ENCODE measurements at places on chromosomes 4 and X.

DNA sequence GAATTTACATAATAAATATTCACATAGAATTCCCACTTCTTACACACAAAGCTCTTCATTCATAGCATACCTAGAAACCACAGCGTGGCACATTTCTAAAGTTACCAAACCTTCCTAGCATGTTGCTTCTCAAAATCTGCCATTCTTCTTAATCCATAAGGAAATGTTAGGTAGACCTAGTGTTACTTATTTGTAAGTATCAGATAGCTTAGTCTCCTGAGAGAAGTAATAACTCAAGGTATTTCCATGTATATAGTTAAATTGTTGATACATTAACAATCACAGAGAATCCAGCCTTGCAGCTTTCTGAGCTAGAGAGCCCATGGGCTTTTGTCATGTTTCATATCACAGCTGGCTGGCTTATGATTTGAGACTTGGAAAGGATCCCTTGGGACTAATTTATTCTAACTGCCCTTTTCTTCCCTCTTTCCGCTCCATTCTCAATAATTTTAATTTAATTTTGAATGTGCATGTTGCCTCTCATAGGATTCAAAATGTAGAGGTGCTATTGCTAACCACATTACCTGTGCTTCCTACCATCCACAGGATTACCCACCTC is 17.6 kb downstream of the SH3RF1 start:
- no peak for DNase-seq

DNA sequence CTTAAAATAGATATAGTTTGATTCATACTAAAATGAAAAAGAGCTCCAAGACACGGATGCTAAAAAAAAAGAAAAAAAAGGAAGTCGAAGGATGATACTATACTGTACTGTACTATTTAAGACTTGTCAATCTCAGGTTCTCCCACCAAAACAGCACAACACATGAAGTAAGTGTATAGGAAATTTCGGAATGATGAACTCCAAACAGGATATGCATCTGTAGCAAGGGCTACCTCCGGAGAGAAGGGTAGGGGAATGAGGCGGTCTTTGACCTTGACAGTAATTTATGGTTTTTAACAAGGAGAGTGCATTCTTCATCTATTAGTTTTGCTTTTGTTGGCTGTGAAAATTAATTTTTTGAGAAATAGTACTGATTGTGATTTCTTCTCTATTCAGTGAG is 541 bp upstream of the FIP1L1 start:
- no peak for DNase-seq

DNA sequence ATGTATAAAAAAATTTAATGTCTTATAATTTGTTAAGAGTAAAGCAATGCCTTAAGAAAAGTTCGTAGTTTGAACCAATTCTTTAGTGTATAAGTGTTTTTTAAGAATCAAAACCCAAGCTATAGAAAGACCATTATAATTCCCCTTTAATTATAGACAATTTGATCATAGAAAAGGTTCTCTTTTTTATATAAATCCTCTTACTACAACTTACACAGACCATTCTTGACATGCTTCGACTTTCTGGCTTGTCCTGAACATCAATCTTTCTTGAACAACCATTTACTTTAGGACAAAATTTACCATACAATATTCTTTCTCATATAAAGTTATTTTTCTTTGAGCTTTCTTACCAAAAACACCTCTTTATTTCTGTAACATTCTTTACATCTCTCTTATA is 330.5 kb upstream of the SPANXN1 start:
- DNase-seq: no peak

DNA sequence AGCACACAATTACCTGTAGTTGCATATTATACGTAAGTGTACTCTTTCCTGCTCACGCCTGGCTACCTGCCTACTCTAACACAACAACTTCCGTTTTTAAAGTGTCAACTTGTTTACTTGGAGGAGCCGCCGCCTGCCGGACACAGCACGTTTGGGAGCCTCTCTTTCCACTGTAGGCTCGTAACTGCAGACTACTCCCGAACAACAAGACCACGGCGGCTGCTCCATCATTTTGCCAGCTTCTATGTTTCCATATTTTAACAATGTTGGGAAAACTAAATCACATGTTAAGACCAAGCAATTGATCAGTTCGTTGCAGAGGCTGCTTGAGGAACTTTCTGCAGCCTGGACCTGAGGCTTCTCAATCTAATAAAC is 841 bp downstream of the MTNR1A start:
- DNase-seq: no peak

DNA sequence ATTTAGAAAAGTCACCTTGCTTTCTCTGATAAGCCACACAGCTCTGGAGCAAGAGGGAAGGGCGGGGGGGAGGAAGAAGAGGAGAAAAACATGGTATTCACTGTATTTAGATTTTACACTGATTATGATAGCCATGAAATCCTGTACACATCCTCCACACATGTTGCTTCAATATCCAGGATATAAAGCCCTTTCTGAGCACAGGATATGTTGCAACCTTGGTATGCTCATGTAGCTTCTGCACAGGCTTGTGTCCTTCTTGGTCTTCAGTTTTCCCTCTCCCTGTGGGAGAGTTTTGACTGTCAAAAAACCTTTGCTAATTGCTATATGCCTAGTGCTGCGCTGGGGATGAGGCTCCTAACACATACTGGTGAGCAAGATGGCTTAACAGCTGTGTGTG is 61.9 kb upstream of the DAPP1 start:
- no peak for DNase-seq

- no peak for DNase-seq
These were observed 52.5 kb downstream of the SNX25 start for GRCh38 chr4:185261946-185262345.

- no peak for DNase-seq
These were observed 163.4 kb downstream of the PDGFRA start for GRCh38 chr4:54392479-54392878.

- no peak for DNase-seq
These were observed 41.1 kb upstream of the STIM2 start for GRCh38 chr4:26819478-26820095.

DNA sequence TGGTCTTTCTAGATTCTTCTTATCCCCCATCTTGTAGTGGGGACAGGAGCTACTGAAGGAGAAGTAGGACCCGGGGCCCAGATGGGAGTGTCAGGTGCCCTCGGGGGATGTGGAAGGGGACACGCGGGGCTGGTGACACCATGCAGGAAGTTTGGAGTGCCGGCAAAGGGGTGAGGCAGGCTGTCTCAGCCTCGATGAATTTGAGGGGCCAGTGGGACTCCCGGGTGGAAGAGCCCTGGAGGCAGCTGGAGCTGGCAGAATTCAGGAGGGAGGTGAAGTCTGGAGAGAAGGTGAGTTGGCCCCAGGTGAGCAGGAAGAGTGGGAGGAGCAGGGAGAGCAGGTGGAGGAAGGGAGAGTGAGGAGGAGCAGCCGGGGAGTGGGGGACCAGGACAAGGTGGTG is 101.7 kb downstream of the CPZ start:
- no peak for DNase-seq

- DNase-seq: no peak
These were observed 102.3 kb downstream of the ANKRD50 start for GRCh38 chr4:124610211-124610610.

DNA sequence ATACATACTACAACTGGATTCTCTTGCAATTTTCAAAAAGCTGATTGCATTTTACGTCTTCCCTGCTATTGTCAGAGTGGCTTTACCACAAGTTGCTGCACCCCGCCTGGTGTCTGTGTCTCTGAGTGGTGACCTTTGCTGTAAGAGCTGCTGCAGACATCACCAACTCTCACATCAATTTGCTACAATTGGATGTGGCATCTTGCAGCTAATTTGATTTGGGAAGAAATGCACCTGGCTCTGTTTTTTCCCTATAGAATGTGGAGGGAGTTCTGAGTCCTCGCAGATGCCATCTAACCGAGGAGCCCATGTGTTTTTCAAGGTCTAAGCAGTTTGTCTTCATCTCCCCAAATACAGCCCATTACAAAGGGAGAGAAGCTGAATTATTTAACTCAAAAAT is 73.8 kb upstream of the PHOX2B start:
- no peak for DNase-seq

DNA sequence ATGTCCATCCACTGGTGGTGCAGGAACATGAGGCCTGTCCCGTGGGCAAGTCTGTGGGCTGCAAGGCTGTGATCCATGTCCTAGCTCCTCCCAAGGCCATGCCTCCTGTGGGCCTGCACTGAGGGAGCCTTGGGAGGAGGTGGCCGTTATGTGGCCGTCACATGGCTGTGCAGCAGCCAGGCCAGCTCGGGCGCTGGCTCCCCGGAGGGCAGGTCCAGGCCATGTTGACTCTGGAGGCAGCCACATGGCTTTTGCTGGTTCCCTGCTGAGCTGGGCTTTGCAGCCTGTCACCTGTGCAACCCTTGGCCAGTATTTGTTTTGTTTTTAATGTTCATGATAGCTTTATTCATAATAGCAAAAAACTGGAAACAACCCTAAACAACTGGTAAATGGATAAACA is 13.3 kb downstream of the ADRA2C start:
- no peak for DNase-seq

GRCh38 chr4:148850257-148850995 is 408.2 kb upstream of the NR3C2 start:
- DNase-seq: no peak

DNA sequence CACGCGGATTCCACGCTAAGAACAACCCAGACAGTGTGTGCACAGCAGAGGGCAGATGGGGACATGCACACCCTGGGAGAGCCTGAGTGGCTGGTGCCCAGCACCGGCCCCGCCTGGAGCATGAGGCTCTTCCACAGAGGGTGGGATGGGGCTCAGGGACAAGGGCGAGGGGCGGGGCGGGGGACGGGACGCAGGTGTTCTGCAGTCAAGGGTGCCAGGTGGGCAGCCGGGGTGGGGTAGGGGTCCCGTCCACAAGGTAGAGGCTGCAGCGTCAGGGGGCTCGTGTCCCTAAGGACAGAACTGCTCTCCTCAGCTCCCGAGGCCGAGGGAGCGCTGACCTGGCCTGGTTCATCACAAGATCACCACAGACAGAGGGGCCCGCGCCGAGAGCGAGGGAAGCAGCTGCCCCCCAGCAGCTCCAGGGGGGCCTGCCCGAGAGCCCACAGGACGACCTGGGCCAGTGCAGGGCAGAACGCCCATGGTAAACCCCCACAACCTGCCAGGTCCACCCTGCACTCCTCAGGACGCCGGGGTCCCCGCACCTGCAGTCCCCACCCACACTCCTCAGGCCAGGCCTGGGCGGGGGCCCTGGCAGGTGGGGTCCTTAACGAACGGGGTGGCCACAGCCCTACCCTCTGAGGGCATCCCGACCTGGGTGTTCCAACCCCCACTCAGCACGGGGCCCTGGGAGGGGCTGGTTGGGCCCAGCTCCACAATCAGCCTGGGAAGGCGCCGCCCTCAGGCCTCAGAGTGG is 26.7 kb downstream of the CTBP1 start:
- DNase-seq: no peak
